ENCODE measurements at places on chromosomes 16 and 17.
A peak's percentile ranks its signal among the peaks of the same experiment; 100 is the strongest.

GRCh38 chr16:84550096-84550495 is 45.6 kb upstream of the MEAK7 start:
- DNase-seq, result no peak

GRCh38 chr17:82402865-82403264 is 15.3 kb upstream of the HEXD start:
- no peak for DNase-seq

GRCh38 chr17:37037590-37038155 is 88.9 kb downstream of the AATF start:
- DNase-seq, result no peak

DNA sequence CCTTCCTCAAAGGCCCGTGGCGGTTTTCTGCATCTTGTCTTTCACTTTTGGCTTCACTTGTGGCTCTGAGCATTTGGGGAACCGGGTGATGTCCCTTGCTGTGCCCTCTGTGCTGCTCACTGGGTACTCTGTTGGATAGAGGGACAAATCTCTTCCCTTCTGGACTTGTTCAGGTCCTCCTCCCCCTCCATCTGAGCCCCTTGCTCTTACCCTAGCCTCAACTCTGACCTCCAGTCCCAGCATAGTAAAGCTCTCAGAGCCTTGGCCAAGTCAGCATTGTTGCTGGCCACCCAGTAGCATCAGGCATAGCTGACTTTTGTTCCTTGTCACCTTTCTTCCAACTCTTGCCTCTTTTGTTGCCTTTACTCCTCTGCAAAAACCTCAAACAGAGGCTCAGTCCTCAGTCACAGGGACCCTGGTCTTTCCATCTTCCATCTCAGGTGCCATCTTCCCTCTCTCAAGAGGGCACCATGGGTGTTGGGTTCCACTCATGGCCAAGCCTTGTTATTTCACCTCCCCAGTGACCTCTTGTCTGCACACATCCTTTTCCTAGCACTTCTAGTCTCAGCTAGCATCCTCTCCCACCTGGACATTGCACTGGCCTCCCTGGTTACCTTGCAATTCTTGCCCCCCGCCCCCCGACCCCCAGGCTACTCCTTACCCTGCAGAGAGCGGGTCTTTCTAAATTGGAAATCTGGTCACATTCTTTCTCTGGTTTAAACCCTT is 393 bp upstream of the PSMB10 start:
- peak; percentile 44 for DNase-seq

GRCh38 chr16:9518051-9518450 is 426.6 kb downstream of the HAPSTR1 start:
- no peak for DNase-seq

GRCh38 chr17:17661134-17661533 is 20.1 kb upstream of the RAI1 start:
- DNase-seq, result no peak

DNA sequence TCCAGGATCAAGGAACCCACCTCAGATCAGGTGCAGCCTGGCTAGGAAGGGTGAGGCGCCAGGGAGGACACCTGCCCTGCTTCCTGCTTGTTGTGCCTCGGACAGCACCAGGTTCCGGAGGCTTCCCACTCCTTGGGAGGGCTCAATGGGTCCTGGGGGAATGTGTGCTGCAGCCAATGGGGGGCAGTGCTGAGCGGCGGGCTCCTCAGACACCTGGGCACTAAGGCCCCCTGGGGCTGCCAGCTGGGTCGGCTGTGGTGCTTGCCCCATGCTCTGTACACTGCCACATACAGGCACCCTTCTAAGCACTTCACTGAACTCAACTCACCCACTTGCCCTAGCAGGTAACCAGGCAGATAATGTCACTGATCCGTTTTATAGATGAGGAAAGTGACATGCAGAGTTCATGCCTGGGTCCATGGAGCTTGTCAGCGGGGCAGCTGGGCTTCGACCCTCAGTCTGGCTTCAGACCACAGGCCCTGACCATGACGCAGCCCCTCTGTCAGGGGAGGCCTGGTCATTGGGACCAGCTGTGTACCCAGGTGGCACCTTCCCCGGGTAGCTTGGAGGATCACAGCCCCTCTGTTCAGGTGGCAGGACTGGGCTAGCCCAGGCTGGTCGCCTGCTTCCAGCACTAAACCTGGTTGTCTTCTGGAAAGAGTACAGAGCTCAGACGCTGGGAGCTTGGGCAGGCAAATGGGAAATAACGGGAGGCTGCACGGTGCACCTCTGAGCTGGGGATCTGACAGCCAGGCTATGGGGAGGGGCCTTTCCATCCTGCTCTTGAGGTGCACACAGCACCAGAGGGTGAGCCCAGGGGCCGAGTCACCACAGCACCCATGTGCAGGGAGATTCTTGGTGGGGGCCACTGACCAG is 8.2 kb downstream of the FN3K start:
- DNase-seq, result no peak

GRCh38 chr17:61371606-61372005 is 28.0 kb upstream of the TBX2 start:
- no peak for DNase-seq

- DNase-seq, result no peak
Measured at GRCh38 chr17:51103451-51103850, 17.2 kb downstream of the SPAG9 start.

GRCh38 chr17:9576521-9577372 is at the start of gene CFAP52:
Gene CFAP52, plus strand, starts transcription at chr17:9576642. Its CDS starts 54 bp downstream, at chr17:9576696.
- DNase-seq, result peak; percentile 21

All from ascending aorta (tissue), 2 donors.